NCI-H69 (cell line): ENCODE measurements at places on chromosomes 3 and 15.

DNA sequence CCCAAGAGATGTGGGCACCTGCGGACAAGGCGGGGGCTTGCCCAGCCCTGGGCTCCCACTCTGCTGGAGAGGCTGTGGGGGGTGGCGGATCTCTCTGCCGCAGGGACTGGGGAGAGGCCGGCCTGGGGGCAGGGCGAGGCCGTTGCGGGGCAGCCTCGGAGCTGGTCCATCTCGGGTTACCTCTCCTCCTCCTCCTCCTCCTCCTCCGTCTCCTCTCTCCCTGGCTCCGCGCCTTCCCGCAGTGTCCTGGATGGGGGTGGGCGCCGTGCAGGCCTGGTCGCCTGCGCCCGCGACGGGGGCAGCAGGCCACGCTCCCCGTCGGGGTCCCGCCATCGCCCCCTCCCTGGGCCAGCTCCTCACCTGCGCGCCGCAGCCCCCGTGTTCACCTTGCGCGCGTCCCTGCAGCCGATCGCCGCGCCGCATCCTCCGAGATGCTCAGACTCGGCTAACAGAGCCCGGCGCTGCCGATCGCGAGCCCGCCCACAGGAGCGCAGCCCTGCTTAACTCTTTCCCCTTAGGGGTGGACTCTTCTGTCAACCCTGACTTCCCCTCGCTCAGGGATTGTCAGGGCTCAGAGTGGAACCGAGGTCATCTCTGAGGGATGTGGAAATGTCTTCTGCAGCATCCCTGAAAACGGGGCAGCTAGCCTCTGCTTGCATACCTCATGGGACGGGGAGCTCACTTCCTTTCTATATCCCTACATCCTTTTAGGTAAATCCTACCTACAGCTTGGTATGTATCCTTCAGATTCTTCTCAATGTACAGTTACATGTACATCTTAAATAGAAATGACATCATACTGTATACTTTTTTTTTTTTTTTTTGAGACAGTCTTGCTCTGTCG, at the start of gene PRRT3:
PRRT3 (minus strand) TSS at position 447 of the 844 bp plus-strand sequence. CDS start 2,293 bp downstream, outside the sequence.
- peak; percentile 71 for DNase-seq

GRCh38 chr3:141067206-141067974, 16.2 kb downstream of the SPSB4 start:
- peak; percentile 14 for DNase-seq

DNA sequence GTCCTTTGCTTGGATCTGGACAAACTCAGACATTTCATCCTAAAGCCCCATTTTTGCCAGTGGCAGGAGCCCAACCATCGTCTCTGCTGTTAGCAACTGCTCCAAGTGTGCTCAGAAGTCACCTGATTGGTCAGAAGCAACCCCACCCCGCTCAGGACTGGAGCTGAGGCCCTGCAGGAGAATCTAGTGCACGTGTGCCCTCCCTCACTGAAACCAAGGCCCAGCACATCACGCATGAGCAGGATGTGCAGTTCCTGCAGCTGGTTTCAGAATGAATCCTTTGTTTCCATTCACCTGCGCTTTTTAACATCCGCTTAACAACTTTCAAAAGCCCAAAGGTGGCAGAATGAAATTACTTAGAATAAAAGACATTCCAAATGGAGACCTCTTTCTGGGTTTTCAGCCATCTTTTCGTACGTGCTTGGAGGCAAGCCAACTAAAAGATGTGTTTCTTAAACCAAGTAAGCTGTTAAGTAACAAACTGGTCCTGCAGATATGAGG, 81.2 kb downstream of the SRGAP3 start:
- no peak for DNase-seq

GRCh38 chr3:197041875-197042488, 12.4 kb upstream of the MELTF start:
- DNase-seq: no peak
